Activated CD4-positive, alpha-beta T cell treated with anti-CD3 and anti-CD28 coated beads for 4 hours (primary cell): ENCODE measurements at places on chromosomes 6 and 20.

GRCh38 chr6:56522495-56523270 lies 120.0 kb downstream of the DST start:
- no peak for DNase-seq

- no peak for DNase-seq
Measured at GRCh38 chr6:100457311-100457990, 7.3 kb downstream of the SIM1 start.

DNA sequence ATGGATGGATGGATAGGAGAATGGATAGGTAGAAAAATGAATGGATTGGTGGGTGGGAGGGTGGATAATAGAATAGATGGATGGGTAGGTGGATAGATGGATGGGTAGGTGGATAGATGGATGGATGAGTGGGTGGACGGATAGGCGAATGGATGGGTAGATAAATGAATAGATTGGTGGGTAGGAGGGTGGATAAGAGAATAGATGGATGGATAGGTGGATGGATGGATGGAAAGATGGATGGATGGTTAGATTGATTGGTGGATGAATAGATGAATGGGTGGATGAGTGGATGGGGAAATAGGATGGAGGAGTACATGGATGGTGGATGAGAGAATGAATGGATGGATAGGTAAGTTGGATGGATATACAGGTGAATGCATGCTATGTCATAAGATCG lies 110.5 kb downstream of the CEBPB start:
- no peak for DNase-seq

DNA sequence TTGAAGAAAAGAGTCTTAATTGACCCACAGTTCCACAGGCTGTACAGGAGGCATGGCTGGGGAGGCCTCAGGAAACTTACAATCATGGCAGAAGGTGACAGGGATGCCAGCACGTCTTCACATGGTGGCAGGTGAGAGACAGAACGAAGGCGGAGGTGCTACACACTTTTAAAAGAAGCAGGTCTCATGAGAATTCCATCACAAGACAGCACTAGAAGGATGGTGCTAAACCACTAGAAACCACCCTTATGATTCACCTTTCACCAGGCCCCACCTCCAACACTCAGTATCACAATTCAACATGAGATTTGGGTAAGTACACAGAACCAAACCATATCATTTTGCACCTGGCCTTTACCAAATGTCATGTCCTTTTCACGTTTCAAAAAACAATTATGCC lies 20.9 kb downstream of the TAGAP start:
- DNase-seq, result no peak

GRCh38 chr20:63934271-63935068 lies 21.7 kb downstream of the UCKL1 start:
- DNase-seq, result no peak
